Fibroblast of skin of left biceps (primary cell): ENCODE measurements at places on chromosomes 4 and X.
A peak's percentile ranks its signal among the peaks of the same experiment; 100 is the strongest.

DNA sequence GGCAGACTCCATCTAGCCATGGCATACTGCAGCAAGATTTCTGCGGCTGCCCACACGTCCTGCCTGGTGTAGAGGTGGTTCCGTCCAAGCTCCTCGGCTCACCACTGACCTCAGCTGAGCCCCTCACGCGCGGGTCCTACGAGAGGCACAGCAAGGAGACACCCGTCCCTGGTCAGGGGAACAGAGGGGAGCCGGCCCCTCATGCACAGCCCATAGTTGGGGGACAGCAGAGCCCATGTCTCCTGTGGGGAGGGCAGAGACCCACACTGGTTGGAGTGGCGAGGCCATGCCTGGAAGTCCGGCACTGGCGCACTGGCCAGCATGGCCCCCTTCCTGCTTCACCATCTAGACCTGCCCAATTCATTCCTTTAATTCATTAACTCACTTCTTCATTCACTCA lies 80.8 kb downstream of the HTRA3 start:
- no peak for DNase-seq

DNA sequence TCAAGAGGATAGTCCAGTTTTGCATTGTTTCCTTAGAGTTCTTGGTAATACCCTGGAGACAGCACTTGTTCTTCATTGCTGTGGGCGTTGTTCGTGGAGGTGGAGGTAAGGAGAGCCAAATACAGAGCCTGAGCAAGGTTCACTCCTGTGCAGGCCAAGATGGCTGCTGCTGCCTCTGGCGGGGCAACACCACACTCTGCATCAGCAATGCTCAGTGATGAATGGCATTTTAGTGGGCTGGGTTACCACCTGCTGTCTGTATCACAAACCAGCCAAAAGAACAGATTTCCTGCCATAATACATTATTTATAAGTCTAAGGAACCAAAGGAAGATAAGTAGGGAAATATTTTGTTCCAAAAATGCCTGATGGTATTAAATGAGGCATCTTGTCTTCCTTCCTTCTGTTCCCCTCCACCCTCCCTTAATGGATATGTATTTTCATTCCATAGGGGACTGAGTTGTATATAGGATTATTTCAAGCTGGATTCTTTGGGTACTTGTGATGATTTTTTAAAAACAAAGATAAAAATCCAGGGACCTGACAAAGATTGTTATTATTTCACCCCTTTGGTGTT lies 61.6 kb upstream of the LIMCH1 start:
- DNase-seq = no peak

DNA sequence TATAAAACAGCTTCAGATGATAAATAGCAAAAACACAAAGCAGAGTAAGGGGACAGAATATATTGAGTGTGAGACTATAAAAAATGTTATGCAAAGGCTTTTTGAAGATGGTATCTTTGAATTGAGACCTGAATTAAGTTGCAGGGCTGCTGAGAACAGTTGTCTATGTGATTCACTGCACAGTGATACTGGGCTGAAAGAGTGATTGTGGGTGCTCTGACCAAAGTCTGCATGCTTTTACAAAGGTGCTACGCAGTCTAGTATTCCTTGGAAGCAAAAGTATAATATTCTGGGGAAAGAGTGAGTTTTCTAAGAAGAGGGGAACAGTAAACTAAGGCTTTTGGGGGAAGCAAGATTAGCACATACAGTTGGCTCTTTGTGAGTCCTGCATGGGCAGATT lies 234.0 kb downstream of the ARHGAP10 start:
- no peak for DNase-seq

DNA sequence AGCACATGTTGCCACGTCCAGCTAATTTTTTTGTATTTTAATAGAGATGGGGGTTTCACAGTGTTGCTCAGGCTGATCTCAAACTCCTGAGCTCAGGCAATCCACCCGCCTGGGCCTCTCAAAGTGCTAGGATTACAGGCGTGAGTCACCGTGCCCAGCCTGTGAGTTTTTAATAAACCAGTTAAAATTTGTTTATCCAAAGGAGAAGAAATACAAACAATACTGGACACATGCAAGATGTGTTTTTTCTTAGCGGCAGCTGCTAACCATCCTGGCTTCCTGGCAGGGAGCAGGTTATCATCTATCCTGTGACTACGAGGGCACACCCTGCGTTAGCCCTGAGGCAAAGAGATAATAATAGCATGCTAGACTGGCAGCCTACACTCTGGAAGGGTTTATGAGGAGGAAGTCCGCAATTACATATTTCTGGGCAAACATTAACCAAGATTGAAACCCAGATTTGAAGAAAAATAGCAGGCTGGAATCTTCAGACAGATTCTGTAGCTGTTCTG lies 191.4 kb downstream of the SPRY1 start:
- no peak for DNase-seq

DNA sequence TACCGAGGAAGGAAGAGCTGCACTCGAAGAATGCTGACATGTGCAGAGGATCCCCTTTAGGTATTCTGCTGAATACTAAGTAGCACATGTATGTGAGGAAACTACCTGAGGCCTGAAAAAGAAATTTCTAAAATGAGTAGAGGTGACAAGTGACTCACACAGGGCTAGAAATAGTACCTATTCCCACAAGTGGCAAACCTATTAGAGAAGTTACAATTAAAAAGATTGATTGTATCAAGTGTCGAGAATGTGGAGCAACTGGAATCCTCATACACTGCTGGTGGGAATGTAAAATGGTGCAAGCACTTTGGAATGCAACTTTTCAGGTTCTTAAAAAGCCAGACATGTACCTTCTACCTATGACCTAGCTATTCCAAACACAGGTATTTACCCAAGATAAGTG lies 47.4 kb downstream of the CCSER1 start:
- DNase-seq = no peak

- DNase-seq = no peak
Observed at GRCh38 chr4:174122705-174123104, 160.8 kb downstream of the FBXO8 start.

- DNase-seq = peak; percentile 76
Observed at GRCh38 chr4:87973283-87974169, 2.0 kb upstream of the SPP1 start.

DNA sequence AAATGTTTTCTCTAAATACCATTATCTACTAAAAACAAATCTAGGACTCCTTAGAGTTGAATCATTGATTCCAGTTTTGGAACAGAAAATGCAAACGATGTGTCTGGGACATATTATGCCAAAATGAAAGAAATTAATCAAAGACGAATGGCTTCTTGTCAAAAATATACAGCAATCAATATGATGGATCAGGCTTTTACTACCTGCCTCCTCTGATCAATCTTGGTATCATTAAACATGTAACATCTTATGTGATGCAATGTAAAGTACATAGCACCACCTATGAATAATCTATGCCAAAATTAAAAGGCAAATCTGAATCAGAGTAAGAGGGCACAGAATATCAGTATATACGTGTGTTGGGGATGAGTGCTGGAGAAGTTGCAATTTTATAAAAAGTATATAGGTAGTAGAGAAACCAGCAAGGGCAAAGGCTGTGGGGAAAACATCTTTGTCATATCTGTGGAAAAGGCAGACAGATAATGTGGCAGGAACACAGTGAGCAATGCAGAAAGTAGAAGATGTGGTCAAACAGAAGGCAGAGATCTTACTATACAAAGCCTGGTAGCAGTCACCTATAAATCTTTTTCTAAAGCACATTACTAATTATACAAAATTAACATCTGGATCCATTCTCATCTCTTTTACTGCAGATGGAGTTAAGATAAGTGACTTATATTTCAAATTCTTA lies 152.7 kb downstream of the ANTXR2 start:
- no peak for DNase-seq

- DNase-seq = no peak
Observed at GRCh38 chr4:110705440-110705782, 82.5 kb upstream of the PITX2 start.

DNA sequence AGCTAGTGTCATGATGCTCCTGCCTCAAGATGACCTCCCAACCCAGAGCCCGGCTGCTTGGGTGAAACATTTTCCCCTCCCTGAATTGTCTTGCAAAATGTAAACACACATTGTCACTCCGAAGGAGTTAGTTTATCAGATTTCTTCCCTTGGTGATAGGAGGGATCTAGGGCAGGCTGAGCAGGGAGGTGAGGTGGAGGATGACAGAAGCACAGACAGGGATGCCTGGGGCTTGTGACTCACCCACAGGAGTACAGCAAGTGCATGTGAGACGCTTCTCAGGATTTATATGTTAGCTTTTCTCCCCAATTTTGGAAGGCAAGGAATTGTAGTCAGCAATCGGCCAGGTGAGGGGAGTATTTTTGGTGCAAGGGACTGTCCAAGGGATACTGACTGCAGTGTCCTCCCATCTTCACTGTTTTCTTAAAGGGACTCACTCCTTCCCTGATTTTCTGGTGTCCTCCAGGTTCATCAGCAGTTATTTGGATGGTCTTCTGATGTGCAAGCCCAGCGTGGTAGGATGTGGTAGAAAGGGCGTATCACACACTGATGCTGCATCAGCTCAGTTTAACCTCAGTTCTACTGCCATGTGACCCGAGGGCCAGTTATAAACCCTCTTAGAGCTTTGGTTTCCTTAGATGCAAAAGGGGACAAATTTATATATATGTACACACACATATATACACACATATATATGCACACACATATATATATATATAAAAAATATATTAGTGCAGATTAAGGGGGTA lies 46.2 kb upstream of the IGFBP7 start:
- DNase-seq = no peak

DNA sequence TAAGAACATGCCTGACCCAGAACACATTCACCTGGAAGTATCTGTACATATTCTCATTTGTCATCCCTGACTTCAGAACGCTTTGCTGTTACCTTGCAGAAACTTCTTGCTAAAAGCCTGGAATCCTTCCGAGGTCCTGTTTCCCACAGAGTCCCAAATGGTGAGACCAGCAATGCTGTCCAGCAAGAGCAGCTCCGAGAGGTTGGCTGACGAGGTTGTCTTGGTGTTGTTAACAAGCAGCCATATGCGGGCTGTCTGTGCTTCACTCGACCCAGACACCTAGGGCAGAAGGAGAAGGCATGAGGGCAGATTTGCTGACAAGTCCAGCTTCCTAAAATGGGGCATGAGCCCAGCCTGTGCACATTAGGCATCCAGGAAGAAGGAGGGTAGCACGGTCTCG lies 19.3 kb downstream of the EVC2 start:
- DNase-seq = no peak

GRCh38 chrX:149495573-149496071 lies 9.5 kb downstream of the IDS start:
- DNase-seq = no peak

- peak; percentile 30 for DNase-seq
Observed at GRCh38 chr4:79650794-79651431, 242.9 kb upstream of the GK2 start.

DNA sequence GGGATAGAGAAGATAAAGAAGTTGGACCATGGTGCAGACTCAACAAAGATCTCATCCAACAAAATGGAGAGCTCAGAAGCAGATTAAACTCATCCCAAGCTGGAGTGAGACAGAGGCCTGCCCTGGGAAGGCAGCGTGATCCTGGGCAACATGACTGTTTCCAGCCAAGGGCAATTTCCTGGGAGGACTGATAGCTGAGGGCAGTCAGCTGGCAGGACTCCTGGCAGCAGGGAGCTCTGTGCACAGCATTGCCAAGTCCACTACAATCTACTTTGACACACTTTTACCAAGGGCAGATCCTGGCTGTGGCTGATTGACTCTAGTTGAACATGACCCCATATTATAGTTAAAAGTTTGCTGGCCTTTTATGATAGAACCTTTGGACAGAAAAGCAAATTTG lies 357.3 kb upstream of the RASGEF1B start:
- no peak for DNase-seq

GRCh38 chrX:115581759-115582615 lies 21.0 kb downstream of the PLS3 start:
- no peak for DNase-seq

- no peak for DNase-seq
Observed at GRCh38 chr4:151850791-151851213, 90.0 kb upstream of the GATB start.

DNA sequence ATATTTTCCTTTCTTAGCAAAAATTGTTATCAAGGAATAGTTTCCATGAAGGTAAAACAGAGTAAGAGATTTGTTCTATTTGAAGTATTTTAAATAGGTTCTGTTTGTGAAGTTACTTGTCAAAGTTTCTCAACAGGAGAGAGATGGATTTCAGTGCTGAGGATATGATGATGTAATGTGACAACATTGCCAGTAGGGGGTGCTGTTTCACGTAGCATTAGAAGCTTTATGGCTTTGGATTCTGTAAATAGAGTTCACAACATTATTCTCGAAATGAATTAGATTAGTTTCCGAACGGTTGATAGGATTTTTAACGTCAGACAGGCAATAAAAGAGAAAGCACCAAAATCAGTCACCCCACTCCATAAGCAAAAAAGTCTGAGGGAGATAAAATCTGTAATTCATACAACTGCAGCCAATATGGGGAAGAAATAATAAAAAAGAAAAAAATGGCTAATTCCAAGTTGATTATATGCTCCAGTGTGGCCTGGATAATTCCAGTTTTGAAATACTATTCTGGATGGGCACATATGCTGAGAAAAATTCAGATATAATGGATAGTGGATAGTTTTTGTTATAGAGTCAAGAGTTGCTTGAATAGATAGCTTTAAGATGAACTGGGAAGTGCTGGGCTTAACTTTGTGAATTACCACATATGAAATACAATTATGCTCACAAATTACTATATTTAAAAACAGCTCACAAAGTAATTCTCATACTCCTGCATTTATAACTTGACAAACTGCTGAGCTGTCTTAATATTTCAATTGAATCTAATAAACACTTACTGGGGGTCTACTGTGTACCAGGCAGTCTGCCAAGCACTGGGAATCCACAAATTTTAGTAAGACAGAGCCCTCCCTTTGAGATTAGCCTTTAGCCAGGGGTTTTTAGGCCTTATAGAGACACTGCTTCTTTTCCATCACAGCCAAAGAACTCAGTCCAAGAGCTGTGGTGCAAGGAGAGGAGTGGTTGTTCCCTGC lies 109.1 kb downstream of the GPAT3 start:
- DNase-seq = no peak

GRCh38 chrX:12881914-12882313 lies 15.0 kb downstream of the TLR7 start:
- DNase-seq = no peak

DNA sequence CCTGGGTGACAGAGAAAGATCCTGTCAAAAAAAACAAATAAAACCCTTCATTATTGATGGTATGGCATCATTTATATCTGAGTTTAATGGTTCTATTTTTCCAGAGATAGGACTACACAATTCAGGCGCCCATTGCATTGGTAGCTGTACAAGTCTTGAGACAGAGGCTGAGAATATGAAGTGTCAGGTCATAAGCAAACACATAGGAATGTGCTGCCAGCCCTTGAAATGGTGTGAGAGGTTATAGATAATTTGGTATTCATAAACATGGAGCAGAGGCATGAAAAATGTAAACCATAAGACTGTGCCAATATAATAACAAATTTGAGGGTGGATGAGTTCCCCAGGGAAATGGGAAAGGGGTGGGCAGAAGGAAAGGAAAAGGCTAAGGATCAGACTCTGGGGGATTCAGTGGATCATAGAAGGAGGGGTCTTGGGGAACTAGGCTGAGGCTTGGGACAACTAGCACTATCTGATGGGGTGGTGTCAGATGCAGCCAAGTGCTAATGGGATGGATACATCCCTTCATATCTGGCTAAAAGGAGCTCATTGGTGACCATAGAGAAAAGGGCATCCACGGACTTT lies 50.8 kb downstream of the MAOA start:
- no peak for DNase-seq
